ENCODE measurements at places on chromosomes 1 and 21. TPM values are rescaled to one million over a fixed set of nuclear protein-coding genes. Genes with fewer than 3 reads are reported as not detected.

DNA sequence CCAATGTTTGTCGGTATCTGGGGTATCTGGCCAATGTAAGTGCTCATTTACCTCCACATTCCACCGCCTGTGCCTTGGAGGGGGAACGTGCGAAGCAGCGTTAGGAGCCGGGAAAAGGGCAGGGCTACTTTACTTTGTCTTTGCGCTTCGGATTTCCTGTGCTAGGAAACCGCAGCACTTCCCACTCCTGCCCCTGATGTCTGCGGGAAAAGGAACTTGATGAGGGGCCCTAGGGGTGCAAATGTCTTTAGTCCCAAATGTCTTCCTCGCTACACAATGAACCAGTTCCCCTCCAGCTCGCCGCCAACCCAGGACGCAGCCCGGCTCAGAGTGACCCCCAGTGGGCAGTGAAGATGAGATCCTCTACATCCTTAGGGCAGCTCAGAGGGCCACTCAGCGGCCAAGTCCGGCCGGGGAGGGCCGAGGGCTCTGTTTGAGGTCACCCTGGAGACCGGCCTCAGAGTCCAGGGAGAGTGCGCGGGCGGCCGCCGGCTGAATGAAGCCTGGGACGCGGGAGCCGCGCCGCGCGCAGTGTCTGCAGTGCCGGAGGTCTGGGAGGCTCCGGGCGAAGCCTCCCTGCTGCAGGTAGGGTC is at the start of gene DYNLT5:
Gene DYNLT5 (plus strand): TSS at position 460 of the 593 bp plus-strand sequence. CDS start 2,200 bp downstream, outside the sequence.
- DNase-seq: no peak

- peak; percentile 67 for DNase-seq
Measured at GRCh38 chr1:48859456-48859855, 82.8 kb upstream of the BEND5 start.

GRCh38 chr1:75470448-75470847 is 140.5 kb downstream of the SLC44A5 start:
- DNase-seq: no peak

DNA sequence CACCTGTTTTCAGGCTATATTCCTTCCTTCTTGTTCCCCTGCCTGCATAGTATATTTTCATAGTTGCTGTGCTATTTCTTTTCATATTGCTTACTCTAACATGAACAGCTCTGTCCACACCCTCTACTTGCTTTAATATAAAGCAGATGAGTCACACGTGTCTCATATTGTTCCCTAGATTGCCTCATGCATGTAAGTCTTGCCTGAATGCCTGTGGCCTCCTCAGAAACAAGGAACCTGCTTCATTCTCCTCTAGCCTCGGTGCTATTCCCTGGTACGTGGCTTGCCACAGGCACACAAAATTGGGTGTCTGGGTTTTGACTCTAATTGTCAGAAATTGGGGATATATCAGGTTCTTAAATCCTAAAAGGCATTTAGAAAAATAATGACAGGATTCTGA is 16.5 kb upstream of the PKP1 start:
- peak; percentile 99 for DNase-seq

DNA sequence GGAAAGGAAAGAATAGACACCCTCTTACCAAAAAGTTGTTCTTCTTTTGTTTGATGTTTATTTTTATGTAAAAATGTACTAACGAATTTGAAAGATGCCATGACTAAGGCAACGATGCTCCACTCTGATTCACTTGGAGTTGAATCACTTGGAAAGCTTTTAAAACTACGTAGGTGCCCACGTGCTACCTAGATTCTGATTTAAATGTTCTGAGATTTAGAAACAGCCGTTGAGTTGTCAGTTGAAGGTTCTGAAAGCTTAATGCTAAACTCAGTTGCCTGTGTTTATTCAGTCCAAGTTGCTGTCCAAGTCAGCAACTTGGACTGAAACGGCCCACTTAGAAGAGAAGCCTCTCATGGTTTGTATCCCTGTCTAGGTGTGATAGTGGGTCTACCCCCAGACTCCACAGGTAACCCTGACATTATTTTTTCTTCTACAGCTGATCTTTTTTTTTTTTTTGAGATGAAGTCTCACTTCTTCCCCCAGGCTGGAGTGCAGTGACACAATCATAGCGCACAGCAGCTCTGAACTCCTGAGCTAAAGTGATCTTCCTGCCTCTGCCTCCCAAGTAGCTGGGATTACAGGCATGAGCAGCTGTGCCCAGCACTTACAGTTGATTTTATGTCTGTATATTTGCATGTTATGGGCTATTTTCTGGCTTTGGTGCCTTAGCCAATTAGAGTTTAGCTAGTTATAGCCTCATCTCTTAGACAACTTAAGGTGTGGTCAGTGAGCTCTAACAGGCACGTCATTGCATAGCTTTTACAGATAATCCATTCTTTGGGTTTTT is 1.4 kb upstream of the VAMP4 start:
- DNase-seq: peak; percentile 92

Gene TBX19
- total RNA-seq: 0.51 TPM

GRCh38 chr1:15758953-15759661 is 512 bp downstream of the FBLIM1 start:
- DNase-seq: no peak

DNA sequence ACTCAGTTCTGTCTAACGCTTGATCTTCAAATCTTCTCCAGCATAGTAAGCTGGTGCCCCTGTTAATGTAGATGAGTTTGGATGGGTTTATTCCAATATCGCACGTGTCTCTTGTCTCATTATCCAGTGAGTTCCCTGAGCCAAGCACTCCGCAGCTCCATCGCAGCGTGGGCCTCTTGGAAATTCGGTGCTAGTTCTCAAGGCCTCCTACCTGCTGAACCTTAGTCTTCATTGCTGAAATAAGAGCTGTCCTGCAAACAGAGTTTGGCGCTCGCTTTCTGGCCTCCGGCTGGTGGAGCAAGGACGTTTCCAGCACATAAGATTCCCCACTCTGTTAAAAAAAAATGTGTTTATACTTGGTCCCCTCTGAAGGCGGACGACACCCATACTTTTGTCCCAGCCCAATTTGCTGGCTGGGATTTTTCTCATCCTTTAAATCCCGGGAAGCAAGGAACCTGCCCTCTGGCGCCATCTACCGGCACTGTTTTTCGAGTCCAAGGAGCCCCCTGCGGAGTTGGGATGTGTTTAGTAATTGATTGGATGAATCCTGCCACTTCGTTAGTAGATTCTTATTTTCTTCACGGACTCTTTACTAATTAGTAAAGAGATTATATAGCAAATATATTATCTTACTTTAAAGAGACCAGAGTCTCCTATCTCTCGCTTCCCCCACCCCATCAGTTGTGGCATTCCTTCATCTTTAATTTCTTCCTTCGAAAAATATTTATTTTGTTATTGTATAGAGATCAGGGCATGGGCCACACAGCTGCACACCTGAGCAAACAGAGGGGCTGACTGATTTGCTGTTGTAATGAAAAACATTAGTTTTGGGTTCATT is 14.7 kb downstream of the JUN start:
- DNase-seq: peak; percentile 56

Measured in bronchial epithelial cell (primary cell).